CD4-positive, alpha-beta T cell treated with Interferon gamma for 1 hour (primary cell): ENCODE measurements at places on chromosomes 4 and X.

DNA sequence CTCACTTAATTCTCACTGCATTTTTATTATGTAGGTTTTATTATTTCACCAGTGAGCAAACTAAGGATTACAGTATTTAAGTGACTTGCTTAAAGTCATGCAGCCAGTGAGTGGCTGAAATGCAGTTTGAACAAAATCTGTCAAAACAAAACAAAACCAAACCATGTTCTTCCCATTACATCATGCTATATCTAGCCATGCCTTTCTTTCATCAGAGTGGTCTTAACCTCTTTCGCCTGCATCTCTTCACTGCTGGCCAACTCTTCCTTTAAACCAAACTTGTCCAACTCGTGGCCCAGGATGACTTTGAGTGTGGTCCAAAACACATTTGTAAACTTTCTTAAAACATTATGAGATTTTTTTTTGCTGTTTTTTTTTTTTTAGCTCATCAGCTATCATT is 223.2 kb downstream of the PCDH7 start:
- no peak for DNase-seq

- DNase-seq, result no peak
Observed at GRCh38 chrX:148504506-148504905, 4.1 kb downstream of the AFF2 start.

DNA sequence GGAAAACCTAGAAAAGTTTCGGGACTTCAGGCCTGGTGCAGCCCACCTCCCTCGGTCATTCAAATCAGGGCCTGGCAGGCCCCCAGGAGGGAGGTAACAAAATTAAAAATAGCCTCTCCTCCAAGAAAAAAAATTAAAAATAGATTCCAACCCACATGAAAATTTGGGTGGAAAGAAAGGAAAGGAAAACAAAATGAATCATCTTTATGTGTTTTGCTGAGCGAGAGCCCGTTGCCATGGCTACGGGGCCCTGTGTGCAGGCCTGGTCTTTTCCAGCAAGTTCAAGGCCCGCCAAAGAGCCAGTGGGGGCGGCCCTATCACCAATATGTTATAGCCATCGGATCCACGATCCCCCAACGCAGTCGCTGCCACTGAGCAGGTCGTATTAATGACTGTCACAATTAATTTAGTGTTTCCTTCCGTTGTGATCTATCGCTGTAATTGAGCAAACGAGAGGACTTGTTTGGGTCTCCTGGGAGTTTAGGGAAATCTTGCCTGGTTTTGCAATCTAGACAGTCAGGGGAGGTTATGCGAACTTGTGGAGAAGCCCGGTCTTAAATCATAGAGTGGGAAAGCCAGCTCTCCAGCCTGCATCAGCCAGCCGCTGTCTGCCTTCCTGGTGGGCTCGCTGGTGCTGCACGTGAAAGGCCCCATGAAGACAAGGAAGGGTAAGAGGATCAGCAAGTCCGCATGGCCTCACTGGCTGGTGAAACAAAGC is 452.4 kb downstream of the BCOR start:
- no peak for DNase-seq

DNA sequence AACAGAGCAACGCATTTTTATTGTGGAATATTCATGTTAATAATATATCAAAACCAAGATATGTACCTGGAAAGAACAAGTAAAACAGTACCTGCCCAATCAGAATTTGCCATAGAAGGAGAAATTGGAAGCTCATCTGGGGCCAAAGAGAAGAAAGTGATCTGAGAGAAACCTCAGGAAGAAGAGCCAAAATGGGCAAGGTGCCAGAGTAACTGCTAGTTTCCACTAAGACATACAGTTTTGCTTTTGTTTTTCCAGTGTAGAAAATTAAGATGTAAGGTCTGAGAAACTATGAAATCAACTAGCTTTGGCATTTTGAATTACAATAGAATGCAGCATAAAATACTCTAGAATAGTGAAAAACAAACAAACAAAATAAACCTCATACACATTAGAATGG is 2201.2 kb downstream of the ARAP2 start:
- no peak for DNase-seq

GRCh38 chr4:40507977-40508376 is 121.7 kb downstream of the RBM47 start:
- DNase-seq, result no peak
